ENCODE measurements at places on chromosomes 1 and 21. TPM values are rescaled to one million over a fixed set of nuclear protein-coding genes. Genes with fewer than 3 reads are reported as not detected.

Gene MATN1
- 0.23 TPM for polyA plus RNA-seq

Gene LRRIQ3
- 5.7 TPM for polyA plus RNA-seq

Gene HNRNPU
- 758 TPM for polyA plus RNA-seq

- DNase-seq = no peak
Measured at GRCh38 chr1:23657659-23658275, 33.8 kb upstream of the RPL11 start.

GRCh38 chr21:15007716-15008296 is 57.0 kb downstream of the NRIP1 start:
- no peak for DNase-seq

- DNase-seq = no peak
Measured at GRCh38 chr1:164256456-164256855, 302.5 kb upstream of the PBX1 start.

Data from left kidney (tissue), 8 donors.